ENCODE measurements at places on chromosomes 1 and 21.

GRCh38 chr1:161723459-161724141 is 2.3 kb downstream of the FCRLB start:
- DNase-seq, result no peak

GRCh38 chr1:110174961-110175360 is 24.7 kb downstream of the SLC6A17 start:
- DNase-seq, result no peak

- DNase-seq, result no peak
Observed at GRCh38 chr1:77292551-77292950, 10.7 kb downstream of the AK5 start.

DNA sequence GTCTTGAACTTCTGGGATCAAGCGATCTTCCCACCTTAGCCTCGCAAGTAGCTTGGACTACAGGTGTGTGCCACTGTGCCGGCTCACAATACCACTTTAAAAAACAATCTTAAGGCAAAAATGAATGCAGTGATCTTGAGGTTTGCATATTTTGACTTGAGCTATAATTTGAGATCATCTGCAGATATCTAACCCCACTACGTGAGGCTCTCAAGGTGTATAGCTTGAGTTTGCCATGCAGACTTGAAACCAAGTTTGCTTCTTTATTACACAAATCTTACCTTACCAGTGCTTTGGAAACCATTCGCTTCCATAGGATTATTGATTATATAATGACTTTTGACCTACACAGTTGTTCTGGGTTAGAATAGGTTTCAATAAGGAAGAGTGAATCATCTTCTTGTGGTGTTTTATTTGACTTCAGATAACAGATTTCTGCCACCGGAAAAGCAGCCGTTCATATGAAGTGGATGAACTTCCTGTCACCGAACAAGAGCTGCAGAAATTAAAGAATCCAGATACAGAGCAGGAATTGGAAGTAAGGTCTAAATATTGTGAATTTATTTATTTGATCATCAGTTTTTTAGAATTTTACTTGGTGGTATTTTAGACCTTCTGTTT is 155.1 kb downstream of the VPS13D start:
- DNase-seq, result no peak

- DNase-seq, result no peak
Observed at GRCh38 chr1:117669572-117669971, 63.7 kb downstream of the TENT5C start.

GRCh38 chr1:33971913-33972312 is 108.0 kb downstream of the HMGB4 start:
- no peak for DNase-seq
